ENCODE measurements at places on chromosomes 13 and 19.

GRCh38 chr13:33761740-33762139 is 56.2 kb upstream of the RFC3 start:
- no peak for DNase-seq

- no peak for DNase-seq
Observed at GRCh38 chr19:51546650-51547396, 15.4 kb upstream of the SIGLEC6 start.

DNA sequence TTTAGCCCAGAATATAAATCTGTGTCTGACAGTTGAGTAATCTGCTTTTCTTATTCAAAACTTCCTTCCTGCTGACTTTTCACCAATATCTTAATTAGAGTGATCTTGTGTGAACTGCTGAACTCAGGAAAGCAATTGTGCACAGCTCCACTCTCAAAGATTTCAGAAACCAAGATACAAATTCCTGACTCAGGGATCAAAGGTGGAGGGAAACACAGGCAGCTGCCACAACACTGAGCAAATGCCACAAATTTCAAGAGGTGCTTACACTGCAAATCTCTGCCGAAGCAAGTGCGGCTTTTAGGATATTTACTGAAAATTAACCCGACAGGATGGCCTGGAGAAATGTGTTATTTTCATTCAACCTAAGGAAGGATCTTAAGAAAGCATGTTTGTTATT is 111.4 kb downstream of the STOML3 start:
- DNase-seq, result peak; percentile 17

GRCh38 chr13:90492872-90493271 is 854.6 kb upstream of the MIR17HG start:
- DNase-seq, result no peak

DNA sequence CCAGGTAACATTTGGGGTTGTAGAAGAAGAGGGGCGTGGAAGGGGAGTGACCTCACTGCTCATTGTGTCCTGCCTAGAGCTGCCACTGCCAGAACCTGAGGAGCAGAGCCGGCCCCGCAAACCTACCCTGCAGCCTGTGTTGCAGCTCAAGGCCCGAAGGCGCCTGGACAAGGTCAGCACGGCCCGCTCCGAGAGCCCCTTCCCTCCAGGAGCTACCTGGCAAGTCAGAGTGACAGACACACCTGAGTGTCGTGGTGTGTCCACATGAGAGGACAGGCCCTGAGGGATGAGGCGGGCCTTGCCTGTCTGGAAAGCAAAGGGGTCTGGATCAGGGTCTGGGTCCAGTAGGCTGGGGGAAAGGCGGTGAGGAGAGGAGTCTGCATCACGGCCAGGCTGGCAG is 6.8 kb downstream of the KMT2B start:
- no peak for DNase-seq

- DNase-seq, result no peak
Observed at GRCh38 chr19:41920882-41921576, 7.2 kb downstream of the ERFL start.

GRCh38 chr13:111275995-111276618 is 44.3 kb upstream of the TEX29 start:
- no peak for DNase-seq

DNA sequence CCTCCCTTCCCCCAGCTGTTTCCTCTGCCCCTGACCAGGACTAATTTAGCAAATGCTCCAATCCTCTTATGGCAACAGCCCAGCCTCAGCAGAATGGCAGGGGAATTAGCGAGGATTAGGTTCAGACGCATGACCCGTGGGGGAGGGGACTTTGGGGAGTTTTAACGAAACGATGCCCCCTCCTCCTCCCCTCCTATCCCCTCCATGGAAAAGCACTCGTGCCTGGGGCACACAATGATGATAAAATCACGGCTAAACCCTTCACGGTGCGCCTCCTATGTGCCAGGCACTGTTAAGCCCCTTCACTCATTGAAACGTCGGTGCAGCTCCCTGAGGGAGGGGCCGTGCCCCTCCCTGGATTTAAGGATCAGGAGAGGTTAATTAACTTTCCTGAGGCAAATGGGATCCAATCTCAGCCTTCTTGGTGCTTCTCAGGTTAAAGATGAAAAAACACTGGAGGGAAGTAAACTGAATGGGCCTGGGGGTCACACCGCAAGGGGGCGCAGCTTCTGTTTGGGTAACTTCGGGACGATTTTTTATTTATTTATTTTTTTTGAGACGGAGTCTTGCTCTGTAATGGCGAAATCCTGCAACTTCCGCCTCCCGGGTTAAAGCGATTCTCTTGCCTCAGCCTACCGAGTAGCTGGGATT is 10.1 kb upstream of the TPRX2 start:
- peak; percentile 36 for DNase-seq

DNA sequence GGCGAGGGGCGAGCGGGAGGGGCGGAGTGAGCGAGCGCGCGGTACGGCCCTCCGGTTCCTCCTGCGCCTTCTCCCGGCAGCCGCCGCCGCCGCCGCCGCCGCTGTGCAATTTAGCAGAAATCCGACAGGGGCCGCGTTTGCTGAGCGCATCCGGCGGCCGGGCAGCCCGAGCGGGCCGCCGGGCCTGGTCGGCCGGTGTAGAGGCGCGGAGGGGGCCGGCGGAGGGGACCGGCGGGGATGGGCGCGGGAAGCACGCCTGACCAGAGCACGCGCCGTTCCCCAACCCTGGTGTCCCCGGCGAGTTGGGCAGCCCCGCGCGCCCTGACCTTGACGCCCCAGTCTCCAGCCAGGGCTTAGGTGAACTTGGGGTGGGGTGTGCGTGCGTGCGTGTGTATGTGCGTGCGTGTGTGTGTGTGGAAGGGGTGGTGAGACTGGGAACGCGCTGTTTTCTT is 144.5 kb upstream of the ZNF536 start:
- DNase-seq, result peak; percentile 64

GRCh38 chr13:79267560-79267959 is 138.5 kb downstream of the RBM26 start:
- no peak for DNase-seq

- DNase-seq, result no peak
Observed at GRCh38 chr13:40446365-40446764, 220.1 kb downstream of the FOXO1 start.

DNA sequence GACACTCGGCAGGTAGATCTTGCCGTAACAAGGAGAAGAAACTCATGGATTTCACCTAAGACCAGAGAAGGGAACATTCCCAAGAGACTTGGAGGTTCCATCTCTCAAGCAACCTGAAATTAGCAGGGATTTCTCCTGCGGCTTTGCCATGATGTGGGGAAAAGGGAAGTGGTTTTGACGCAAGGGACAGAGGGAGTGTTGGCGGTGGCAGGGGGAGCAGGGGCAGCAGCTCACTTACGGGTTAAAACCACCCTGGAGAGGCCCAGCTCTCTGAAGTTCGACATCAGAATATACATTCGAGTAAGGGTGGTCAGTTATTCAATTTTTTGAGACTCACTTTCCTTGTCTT is 76.1 kb upstream of the POMP start:
- no peak for DNase-seq

GRCh38 chr19:34403784-34404108 is 453 bp upstream of the PDCD2L start:
- no peak for DNase-seq

DNA sequence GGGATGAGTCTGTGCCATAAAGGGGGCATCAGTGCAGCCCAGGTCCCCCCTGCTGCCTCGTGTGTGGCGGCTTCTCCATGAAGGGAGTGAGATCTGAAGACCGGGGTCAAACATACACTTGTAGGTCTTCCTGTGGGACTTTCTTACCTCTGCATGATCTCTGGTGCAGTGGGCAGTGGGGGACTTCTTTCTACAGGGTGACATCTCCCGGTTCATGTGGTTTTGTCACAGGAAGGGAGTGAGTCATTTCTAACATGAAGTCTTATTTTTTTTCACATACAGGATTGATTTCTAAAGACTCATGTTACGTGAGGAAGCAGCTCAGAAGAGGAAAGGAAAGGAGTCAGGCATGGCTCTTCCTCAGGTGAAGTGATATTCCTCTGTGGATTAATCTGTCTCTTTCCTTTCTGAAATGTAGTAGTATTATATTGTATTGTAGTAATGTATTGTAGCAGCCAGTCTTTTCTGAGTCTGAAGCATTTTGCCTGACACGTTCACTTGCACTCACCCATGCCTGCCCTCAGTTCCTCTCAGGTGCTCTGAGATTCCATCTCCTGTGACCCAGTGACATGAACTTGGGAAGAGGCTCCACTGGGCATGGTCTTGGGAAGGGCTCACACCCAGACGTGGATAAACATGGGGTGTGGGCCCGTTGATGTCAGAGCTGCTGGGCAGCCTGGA is 15.7 kb downstream of the ZNF808 start:
- no peak for DNase-seq

DNA sequence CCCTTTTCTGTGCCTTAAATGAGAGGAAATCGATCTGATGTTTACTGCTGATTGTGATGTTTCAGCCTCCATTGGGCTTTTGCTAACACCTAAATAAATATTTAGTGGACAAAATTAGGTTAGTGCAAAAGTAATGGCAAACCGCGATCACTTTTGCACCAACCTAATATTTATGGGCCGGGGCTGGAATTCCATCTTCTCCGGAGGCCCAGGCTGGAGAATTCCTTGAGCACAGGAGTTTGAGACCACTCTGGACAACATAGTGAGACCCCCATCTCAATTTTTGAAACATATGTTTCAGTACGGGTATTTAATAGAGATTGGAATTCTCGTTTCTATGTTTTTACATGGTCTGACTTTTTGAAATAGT is 603 bp downstream of the ZNF880 start:
- DNase-seq, result no peak

DNA sequence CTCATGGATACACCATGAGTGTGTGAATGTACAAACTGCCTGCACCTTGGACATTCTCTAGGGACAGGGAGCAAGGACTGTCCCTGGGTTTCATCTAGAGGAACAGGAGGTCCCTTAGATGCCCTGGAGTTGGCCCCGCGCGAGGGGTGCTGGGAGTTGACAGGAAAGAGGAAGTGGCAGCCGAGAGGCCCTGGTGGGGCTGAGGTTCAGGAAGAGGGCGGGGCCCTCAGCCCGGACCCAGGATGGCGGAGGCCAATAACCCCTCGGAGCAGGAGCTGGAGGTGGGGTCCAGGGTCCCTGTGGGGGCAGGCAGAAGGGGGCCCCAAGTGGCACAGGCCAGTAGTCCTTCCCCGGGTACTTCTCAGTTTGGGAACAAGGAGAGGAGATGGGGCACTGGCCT is 6.9 kb downstream of the PKN1 start:
- DNase-seq, result peak; percentile 92

GRCh38 chr13:27643334-27644132 is 21.8 kb downstream of the POLR1D start:
- no peak for DNase-seq

DNA sequence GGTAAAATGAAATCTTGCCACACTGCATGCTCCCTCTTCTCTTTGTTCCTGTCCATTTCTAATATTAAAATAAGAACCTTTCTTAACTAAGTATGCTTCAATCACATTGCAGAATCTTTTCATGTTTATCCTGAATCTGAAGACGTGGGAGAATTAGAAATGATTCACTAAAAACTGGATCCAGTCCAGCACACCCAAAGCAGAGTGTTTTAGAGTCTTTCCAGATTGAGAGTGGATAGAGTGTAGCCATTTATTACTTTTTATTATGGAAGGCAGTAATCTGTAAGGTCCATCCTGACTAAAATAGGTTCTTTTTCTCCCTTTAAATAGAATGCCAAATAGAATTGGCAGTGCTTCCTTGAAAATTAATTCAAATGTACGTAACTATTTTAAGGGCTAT is 453.5 kb downstream of the TDRD3 start:
- no peak for DNase-seq

- DNase-seq, result no peak
Observed at GRCh38 chr19:57053401-57053800, 66.4 kb upstream of the USP29 start.

DNA sequence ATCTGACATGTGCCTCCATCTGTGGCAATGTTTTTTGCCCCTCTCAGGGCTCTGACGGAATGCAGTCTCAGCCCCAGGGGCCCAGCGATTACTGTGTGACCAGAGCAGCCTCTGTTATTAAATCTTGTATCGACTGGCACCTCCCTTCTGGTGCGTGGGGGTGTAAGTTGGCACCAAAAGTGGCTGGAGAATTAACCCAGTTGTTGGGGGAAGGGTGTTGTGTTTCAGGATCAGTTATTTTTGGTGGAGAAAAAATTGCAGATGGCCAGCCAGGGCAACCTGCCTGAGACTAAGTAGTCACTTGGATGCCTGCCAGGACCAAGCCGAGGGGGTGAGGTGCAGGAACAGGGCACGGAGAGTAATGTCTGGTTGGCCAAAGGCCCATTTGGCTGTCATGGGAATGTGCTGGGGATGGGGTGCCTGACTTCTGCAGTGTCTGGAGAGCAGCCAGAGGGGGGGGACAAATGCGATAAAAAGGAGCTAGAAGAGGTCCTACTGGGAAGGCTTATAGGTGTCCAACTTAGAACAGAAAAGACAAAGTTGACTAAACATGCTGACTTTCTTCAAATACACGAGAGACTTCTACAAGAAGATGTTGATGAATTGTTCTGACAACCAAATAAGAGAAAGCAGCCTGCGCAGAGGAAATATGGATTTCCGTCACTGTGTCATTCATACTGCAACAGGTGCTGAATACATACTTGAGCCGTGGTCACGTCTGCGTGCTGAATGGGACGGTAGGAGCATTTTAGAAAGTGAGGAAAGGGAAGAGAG is 69.8 kb downstream of the SIAH3 start:
- DNase-seq, result peak; percentile 96

DNA sequence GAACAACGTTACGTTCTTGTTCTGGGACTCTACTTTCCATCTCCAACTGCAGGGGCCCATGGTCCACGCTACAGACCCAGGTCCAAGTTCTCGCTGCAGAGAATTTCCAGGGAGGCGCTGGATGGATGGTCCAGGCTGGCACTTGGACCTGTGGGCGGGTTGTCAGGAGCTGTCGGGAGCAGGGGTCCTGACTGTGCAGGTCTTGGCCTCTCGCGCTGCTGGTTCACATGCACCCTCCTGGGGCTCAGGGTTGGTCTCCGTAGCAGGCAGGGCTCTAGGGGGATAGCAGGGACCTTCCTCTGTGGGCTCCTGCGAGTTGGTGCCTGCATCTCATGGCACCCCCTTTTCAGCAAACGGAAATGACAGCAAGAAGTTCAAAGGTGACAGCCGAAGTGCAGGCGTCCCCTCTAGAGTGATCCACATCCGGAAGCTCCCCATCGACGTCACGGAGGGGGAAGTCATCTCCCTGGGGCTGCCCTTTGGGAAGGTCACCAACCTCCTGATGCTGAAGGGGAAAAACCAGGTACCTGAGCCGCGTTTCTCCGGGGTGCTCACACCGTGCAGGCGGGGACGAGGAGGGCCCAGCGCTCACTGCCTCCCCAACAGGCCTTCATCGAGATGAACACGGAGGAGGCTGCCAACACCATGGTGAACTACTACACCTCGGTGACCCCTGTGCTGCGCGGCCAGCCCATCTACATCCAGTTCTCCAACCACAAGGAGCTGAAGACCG is 6.6 kb downstream of the PTBP1 start:
- DNase-seq, result no peak

DNA sequence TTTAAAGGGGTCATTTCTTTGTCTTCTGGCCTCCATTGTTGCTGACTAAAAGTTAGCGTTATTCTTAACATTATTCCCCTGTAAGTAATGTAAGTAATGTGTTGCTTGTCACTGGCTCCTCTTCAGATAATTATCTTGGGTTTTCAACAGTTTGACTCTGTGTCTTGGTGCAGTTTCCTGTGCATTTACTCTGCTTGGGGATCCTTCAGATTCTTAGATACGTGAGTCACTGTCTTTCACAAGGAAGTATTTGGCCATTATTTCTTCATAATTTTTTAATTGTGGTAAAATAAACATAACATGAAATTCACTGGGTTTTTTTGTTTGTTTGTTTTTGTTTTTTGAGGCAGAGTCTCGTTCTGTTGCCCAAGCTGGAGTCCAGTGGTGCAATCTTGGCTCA is 13.5 kb upstream of the OR7D2 start:
- DNase-seq, result no peak
